ENCODE measurements at places on chromosomes 7 and 10.

DNA sequence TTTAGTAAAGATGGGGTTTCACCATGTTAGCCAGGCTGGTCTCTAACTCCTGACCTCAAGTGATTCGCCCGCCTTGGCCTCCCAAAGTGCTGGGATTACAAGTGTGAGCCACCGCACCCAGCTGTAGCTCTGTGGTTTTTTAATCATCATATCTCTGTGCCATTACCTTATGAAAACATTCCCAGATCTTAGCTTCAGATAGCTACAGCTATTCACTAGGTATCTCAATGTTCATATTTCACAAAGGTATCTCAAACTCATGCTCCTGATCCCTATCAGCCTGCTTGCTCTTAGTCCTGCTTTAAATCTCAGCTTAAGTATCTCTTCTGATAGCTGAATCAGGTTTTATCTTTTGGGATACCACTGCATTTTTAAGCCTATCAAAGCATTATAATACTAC lies 74.8 kb downstream of the CDK13 start:
- DNase-seq, result no peak

- DNase-seq, result no peak
These were observed 61.1 kb downstream of the VPS50 start for GRCh38 chr7:93293229-93293628.

DNA sequence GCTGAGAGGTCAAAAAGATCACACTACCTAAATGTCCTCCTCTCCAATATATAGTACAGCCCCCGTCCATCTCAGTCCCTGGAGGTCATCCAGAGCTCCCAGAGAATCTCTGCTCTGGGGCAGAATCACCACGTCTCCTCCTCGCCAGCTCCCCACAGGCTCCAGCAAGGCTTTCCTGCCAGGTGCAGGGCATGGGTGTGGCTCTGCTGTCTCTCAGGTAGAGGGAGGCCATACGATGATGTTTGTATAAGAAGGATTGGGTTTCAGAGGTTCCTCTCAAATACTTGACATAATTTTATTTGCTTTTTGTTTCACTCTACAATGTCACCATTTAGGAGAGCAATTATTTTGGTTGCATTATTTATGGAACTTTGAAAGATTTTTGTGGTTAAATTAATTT lies 98.3 kb upstream of the PRSS58 start:
- no peak for DNase-seq

DNA sequence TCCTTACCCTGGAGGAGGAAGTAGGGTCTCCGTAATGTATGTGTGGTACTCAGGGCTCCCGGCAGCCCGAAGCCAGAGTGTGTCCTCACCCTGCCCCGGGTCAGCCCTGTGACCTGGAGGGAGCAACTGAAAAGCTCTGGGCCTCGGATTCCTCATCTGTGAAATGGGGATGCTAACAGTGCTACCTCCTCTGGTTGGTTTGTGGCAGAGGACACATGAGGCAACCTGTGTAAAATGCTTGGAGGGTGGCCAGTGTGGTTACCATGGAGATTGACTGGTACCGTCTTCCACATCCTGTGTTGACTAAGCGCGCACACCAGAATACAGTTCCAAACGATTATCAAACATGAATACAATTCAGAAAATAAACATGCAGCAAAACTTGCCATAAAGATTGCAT lies 163.8 kb upstream of the KLF6 start:
- no peak for DNase-seq

DNA sequence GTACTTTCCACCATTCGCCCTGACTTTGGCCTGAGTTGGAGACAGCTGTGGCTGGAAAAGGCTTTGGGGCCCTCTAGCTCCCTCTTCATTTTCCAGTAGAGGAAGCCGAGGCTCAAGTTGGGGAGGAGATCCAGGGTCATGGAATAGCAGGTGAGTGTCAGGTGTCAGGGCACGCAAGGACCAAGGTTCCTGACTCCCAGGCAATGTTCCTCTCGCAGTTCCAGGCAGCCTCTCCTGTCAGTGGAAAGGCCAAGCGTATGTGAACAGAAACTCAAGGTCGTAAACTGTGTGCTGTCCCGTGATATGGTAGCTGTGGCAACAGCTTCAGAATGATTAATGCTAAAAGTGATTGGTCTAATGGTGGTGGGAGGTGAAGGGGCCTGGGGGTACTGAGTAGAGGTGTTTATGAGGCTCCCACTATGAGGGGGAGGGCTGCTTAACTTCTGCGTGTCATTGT lies 13.2 kb downstream of the ADAMTS14 start:
- no peak for DNase-seq

DNA sequence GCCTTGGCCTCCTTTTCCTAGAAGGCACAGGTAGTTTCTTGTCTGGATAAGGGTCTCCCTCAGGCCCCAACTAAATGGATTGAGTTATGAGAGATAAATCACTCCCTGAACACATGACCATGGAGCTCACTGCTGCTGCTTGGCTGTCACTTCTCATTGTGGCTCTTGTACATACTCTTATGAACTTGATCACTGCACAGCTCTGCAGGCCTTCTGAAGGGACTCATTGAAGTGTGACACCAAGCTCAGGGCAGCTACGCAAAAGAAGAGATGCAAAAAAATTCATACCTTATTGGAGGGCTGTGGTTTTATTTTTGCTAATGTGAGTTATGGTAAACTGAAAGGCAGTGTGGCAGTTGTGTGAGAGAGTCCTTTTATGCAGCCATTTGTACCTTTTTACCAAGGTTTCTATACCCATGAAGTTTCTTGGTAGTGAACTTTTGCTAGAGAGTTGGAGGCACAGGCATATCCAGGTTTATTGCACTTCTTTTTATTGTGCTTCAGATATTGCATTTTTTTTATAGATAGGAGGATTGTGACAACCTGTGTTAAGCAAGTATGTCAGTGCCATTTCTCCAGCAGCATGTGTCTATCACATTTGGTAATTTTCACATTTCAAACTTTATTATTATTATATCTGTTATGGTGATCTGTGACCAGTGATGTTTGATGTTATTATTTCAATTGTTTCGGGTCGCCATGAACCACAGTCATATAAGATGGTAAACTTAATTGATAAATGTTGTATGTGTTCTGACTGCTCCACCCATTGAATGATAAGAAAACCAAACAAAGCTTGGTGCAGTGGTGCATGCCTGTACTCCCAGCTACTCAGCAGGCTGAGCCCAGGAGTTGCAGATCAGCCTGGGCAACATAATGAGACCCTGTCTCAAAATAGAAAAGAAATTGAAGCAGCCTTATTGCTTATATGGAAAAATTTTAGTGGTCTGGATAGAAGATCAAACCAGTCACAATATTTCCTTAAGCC lies 100.6 kb downstream of the LRRC4 start:
- DNase-seq, result no peak

GRCh38 chr10:79116368-79116767 lies 47.6 kb downstream of the ZMIZ1 start:
- no peak for DNase-seq

- DNase-seq, result no peak
These were observed 39.0 kb downstream of the COL17A1 start for GRCh38 chr10:104046651-104047050.

GRCh38 chr7:102120666-102121195 lies 165.9 kb upstream of the SH2B2 start:
- DNase-seq, result no peak

DNA sequence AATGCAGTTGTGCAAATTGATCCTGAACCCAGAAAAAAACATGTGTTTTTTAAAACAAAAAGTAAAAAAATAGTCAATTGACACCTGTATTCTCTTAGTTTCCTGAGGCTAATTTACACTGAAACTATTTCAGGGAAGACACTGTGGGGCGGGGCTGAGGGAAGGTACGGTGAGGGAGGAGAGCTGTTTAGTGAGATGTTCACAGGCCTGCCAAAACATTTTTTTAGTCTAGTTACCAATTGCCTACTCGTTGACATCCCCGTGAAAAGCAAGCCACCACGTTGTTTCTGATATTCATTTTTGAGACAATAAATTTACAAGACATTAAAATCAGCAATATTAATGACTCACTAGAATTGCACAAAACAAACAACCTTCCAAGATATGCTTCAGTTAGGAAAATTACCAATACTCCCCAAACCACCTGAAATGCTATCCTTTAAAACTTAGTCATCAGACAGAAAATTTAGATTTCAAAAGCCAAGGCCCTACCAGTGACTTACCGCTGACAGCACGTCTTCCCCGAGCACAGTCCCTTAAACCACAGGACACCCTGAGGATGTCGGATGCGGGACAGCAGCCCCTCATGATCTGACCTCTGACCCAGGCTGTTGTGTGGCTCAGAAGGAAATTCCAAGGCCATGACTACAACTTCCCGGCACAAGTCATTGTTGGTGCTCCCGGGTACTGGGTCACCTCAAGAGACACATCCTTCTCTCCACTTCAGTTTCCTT lies 279.2 kb downstream of the PRPF18 start:
- no peak for DNase-seq

DNA sequence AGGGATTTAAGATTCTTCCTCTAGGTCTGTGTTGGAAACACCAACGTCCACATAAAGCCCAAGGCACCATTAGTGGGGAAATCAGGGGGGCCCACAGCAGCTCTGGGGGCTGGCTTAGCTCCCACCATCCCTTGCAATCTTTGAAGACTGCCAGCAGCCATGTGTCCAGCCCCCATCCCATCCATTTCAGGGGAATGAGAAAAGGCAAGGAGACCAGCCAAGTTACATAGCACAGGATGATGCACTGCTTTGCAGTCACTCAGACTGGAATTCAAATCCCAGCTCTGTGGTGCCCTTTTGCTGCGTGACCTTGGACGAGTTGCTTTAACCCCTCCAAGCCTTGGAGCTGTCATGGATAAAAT lies 108.9 kb upstream of the ZMIZ1 start:
- no peak for DNase-seq

- DNase-seq, result no peak
These were observed 875.8 kb upstream of the KCND2 start for GRCh38 chr7:119397156-119397555.

- no peak for DNase-seq
These were observed 80.7 kb downstream of the UBE2H start for GRCh38 chr7:129872054-129872453.

DNA sequence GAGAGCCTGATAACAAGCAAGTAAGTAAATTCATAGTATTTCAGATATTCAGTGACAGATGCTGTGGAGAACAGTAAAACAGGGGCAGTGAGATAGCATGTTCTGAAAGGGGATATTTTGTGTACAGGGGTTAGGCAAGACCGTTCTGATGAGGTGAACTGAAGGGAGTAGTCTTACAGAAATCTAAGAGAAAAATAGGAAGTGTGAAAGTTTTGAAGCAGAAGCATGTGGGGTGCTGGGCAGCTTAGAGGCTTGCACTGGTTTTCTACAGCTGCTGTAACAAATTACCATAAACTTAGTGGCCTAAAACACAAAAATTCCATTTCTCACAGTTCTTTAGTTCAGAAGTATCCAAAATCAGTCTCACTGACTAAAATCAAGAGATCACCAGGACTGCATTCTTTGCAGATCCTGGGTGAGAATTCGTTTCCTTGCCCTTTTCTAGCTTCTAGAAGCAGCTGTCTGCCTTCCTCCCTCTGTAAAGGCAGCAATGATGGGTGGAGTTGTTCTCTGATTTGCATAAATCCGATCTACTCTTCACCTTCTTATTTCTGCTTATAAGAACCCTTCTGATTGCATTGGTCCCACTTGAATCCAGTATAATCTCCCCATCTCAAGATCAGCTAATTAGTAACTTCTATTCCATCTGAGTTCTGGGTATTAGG lies 7.5 kb upstream of the KLF14 start:
- no peak for DNase-seq

DNA sequence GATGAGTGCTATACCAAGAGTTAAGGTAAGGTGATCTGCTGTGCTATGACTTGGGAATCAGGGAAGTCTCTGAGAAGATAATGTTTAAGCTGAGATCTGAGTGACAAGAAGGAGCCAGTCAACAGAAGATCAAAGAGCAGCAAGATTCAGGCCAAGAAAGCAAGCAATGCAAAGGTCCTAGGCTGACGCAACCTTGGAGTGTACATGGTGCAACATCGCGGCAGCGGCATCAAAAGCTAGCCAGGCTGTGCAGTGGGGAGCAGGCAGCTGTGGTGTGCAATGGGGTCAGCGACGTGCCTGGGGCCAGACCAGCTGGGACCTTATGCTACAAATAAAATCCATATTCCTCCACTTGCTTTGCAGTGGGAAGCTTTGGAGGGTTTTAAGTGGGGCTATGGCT lies 324.1 kb downstream of the LRMDA start:
- DNase-seq, result no peak

GRCh38 chr10:63822496-63822895 lies 301.3 kb downstream of the REEP3 start:
- no peak for DNase-seq

- DNase-seq, result no peak
These were observed 805.1 kb downstream of the TNS3 start for GRCh38 chr7:46776790-46777189.

GRCh38 chr10:91551856-91552255 lies 81.0 kb downstream of the PPP1R3C start:
- peak; percentile 8 for DNase-seq

GRCh38 chr7:49166441-49166840 lies 242.1 kb downstream of the CDC14C start:
- DNase-seq, result no peak

DNA sequence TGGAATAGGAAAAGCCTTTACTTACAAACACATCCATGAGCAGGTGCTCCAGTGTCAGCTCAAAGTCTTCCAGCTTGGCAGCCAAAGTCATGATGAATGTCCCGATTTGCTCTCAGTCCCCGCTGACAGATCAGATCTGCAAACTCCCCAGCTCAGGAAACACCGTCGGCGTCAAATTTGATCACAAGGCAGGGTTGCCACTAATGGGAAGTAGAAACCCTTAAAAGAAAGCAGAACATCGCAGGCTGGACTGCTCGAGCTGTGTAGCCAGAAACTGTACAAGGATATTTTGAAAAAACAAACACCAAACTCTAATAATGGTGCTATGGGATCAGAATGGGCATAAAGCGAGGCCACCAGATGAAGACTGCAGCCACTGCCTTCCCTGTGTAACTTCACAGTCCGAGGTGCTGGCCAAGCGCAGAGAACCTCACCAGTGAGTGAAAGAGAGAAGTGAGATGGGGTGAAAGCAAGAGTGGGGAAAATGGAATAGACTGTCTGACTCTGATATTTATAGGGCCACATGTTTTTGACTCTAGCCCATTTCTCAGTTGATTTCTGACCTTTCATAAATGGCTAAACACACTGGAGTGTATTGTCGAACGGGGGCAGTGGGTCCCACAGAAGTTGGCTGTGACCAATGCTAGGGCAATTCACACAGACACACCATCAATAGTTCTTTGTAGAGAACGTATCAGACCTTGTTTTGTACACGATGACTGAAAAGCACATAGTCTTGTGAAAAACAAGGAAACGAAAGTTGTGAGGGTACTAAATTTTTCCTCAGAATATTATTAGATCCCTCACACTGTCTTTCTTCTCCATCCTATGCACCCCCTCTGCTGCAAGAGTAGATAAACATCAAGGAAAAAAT lies 306.2 kb downstream of the FRMD4A start:
- no peak for DNase-seq

- DNase-seq, result no peak
These were observed 250.8 kb upstream of the HABP2 start for GRCh38 chr10:113302062-113302461.

GRCh38 chr7:88268051-88268450 lies 38.6 kb downstream of the STEAP4 start:
- DNase-seq, result no peak

GRCh38 chr10:58070956-58071355 lies 196.7 kb downstream of the IPMK start:
- DNase-seq, result no peak

GRCh38 chr7:155815332-155816191 lies 3.3 kb upstream of the SHH start:
- DNase-seq, result no peak

- DNase-seq, result peak; percentile 95
These were observed 222.4 kb downstream of the RPS24 start for GRCh38 chr10:78255796-78256638.
